ENCODE measurements at places on chromosomes 7 and 10.

- DNase-seq = no peak
Measured at GRCh38 chr7:137667633-137668387, 179.0 kb downstream of the DGKI start.

GRCh38 chr7:50626286-50626685 is 61.1 kb upstream of the DDC start:
- no peak for DNase-seq

DNA sequence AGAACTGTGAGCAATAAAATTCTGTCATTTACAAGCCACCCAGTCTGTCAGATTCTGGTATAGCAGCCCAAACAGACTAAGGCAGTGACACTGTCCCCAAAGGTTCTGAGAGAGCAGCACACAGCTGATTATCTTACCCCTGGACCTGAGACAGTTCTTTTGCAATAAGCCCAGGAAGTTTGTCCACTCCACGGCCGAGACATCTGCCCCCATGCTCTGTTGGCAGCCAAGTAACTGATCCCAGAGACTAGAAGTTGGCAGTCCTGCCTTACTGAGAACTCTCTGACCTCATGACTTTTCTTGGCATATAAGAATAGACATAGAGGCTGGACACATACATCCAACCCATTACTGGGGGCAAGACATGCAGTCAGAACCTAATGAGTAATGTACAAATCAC is 243.0 kb upstream of the GRB10 start:
- DNase-seq = no peak

GRCh38 chr7:128939075-128939860 is 1.5 kb downstream of the IRF5 start:
- no peak for DNase-seq

DNA sequence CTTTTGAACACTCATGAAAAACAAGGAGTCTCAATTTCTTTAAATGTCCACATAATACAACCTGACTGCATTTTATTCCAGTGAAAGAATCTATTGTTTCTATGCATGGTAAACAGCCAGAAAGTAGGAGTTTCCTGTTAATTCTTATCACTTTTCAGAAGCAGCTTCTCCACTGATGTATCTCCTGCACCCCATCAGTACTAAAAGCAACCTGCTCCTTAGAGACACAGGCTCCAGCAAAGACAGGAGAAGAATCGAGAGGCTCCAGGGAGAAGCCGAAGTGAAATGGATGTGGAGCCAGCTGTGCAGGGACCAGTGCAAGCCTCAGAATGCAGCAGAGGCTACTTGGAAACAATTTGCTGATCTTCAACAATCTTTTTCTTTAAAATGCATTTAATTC is 16.4 kb upstream of the C10orf120 start:
- DNase-seq = no peak

DNA sequence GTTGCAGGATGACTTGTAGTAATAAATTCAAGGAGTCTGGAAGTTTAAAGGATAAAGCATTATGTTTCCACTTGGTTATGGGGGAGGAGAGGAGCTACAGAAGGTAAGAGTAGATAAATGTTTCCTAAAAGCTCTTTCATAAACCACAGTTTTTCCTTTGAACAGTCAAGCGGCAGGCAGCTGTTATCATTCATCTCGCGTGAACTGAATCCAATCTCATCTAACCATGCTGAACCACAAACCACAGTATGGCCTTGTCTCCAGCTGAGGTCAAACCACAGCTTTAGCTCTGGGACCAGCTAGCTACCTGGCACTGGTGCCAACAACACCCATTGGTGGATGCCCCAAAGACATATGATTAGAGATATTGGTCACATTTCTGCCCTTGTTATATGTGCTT is 63.3 kb downstream of the NOC3L start:
- no peak for DNase-seq

GRCh38 chr10:6542999-6543430 is 37.1 kb downstream of the PRKCQ start:
- no peak for DNase-seq
